ENCODE measurements at places on chromosomes 16 and 17.

- DNase-seq: no peak
Observed at GRCh38 chr17:29169806-29170591, 10.2 kb downstream of the MYO18A start.

DNA sequence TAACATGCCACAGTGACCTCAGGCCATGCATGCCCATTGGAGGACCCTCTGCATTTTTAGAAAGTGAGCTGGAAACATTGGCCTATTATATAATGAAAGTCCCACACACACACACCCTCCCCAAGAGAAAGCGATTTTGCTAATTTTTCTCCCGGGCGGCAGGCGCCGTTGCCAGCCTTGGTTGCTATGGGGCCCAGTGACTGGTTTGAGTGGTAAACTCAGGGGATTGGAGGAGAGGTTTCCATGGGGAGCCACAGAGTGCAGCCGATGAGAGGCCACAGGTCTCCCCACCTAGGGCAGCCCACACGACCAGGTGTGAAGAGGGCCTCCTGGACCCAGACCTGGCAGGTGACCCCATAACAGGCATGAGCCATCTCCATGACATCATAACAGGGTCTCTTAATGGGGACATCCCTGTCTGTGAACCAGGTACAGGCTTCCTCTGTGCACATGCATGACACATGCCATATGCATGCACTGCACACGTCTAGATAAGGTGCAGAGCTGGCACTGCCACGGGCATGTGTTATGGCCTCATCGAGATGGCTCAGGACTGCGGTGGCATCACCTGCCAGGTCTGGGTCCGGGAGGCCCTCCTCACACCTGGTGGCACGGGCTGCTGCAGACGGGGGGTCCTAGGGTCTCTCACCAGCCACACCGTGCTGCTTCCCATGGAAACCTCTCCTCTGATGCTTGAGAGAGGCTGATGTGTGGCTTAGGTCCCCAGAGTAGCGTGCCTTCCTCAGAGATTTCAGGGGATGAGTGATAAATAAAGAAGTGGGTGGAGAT is 144.1 kb downstream of the RBFOX3 start:
- DNase-seq: no peak

DNA sequence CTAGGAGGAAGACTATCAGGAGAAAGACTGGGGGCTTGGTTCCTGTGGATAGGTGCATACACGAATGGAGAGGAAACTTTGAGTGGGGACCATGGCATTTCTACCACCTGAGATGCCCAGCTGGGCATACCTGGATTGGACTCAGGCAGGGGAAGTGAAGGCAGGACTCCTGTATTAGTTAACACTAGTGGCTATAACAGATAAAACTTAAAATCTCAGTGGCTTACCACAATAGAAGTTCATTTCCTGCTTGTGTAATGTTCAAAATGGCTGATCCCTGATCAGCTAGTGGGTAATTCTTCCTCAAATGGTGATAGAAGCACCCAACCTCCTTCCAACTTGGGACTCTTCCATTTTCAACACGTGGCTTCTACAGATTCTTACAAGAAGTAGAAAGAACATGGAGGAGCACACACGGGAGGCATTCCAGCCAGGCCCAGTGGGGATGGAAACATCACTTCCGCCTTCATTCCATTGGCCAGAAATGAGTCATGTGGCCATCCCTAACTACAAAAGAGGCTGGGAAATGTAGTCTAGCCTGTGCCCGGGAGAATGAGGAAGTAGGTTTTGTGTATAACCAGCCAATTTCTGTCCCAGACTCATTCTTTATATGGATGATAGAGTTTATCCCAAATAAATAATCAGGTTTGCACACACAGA is 112.1 kb downstream of the UTP18 start:
- DNase-seq: no peak

- DNase-seq: no peak
Observed at GRCh38 chr16:68450741-68451255, 2.5 kb upstream of the SMPD3 start.

DNA sequence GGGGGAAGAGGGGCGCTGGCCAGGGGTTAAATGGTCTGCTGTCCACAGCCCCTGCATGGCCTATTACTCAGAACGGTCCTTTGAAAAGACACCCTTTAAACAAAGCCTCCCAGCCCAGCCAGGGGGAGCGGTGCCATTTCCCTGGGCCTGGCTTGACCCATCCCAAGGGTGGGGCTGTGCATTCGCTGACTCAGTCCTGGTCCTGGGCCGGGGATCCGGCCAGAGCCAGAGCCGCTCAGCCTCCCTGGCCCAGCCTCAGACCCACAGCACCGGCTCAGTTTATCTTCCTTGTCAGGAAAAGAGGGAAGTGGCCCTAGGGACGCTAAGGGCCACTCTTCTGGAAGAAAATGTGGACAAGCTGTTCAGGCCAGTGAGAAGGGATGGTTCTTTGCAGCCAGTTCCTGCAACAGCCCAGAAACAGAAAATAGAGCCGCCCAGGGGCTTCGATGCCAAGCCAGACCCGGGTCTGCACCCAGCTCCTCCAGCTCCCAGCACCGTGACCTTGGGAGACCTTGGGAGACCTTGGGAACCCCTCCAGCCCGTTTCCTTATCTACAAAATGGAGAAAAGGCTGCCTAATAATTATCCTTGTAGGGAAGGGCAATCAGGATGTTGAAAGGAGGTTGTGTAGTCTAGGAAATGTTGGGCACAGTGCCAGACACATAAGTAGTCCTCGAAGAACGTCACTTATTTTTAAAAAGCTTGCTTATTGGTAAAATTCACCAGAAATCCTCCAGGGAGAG is 82.5 kb downstream of the ZDHHC7 start:
- DNase-seq: no peak

- DNase-seq: no peak
Observed at GRCh38 chr17:20314834-20315233, 152.5 kb downstream of the LGALS9B start.
